SK-N-SH (cell line): ENCODE measurements at places on chromosomes 12 and 14.

DNA sequence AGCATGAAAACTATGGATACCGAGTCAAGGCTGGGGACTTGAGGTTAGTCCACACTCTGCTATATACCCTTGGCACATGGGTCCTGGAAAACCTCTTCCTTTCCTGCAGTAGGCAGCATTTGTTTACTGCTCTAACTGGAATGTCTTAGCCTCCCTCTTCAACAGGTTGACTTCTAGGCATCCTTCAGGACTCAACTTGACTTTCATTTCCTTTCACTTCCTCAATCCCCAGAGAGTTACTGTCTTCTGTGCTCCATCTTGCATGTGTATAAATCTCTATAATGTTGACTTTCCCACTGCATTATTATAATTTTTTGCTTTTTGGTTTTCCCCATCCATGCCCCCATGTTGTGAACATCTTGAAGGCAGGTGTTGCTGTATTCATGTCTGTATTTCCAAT is 107.9 kb downstream of the VRK1 start:
- no peak for DNase-seq
- H3K36me3 ChIP-seq = no peaks in the 10 kb centered on the region
- H3K27ac ChIP-seq = no peak overlapping the region
- H3K4me3 ChIP-seq = no peak overlapping the region
- H3K27me3 ChIP-seq = no peaks in the 10 kb centered on the region
- no peaks in the 10 kb centered on the region for H3K4me1 ChIP-seq

DNA sequence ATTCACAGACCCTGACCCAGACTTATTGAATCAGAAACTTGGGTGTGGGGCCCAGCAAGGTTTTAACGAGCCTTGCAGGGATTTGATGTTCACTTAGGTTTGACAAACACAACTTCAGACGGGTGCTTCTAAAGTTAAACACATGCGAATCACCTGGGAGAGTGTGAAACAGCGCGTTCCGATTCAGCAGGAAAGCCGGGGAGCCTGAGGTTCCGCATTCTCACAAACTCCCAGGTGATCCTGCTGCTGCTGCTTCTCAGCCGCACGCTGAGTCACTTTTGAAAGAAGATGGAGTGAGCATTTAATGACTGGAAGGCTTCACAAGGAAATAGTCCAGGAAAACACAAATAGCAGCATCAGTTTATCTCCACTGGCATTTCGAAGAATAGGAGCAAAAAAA is 44.2 kb upstream of the DDX11 start:
- H3K4me3 ChIP-seq = no peak overlapping the region
- H3K4me1 ChIP-seq = no peaks in the 10 kb centered on the region

DNA sequence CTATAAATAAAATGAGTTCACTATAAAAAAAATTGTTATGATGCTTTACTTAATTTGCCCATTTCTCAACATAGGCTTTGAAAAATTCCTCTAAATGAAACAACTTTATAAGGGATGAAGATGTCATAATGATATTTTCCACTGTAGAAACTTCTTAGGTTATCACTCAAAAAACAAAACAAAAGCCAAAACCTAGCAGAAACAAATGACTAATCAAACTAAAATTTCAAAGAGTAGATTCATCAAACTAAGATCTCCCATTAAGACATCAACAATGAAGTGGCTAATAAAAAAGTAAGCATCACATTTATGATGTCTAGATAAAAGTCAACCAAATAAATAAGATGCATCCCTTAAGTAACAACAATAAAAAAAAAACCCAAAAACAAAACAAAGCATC is 36.9 kb upstream of the TTC7B start:
- no peaks in the 10 kb centered on the region for H3K36me3 ChIP-seq
- no peak overlapping the region for H3K27ac ChIP-seq
- no peaks in the 10 kb centered on the region for H3K4me1 ChIP-seq
- DNase-seq = no peak
- H3K27me3 ChIP-seq = no peaks in the 10 kb centered on the region

DNA sequence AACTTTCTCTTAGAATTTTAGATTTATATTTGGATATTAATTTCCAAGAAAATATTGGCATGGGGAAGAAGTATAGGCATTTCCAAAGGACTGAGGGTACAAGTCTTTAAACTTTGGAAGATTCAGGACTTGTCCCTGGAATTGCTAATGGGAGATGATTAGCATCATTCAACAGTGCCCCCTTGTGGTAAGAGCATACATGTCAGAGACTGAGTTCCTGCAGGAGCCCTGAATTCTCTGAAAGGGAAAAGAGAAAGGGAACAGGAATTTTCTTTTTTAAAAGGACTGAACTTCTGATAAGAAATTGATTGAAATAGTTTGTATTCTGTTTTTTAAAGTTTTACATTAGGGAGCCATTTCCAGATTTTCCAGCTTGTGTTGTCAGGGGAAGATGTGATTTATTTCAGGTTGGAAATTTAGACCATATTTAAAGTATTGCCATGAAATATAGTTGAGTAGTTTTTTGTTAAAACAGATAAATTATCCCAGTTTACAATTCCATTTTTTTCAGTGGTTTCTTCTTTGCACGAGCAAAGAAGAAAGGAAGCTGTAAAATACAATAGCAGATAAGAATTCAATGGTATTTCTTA is 44.0 kb upstream of the REP15 start:
- peak overlapping the region; percentile 65 for H3K27ac ChIP-seq
- no peak overlapping the region for H3K4me3 ChIP-seq
- peak; percentile 54 for DNase-seq
- peaks cover 74% of the 10 kb centered on the region for H3K36me3 ChIP-seq
- H3K4me1 ChIP-seq = peaks cover 12% of the 10 kb centered on the region

- DNase-seq = no peak
- no peak overlapping the region for H3K4me3 ChIP-seq
- H3K27ac ChIP-seq = no peak overlapping the region
- H3K4me1 ChIP-seq = no peaks in the 10 kb centered on the region
- no peaks in the 10 kb centered on the region for H3K27me3 ChIP-seq
These were observed 176.7 kb downstream of the DPF3 start for GRCh38 chr14:72717220-72717619.

GRCh38 chr12:56999456-56999855 is 6.9 kb downstream of the ZBTB39 start:
- no peak for DNase-seq
- no peaks in the 10 kb centered on the region for H3K4me1 ChIP-seq
- no peaks in the 10 kb centered on the region for H3K27me3 ChIP-seq
- peaks cover 25% of the 10 kb centered on the region for H3K36me3 ChIP-seq
- H3K4me3 ChIP-seq = no peak overlapping the region
- H3K27ac ChIP-seq = no peak overlapping the region

- H3K27ac ChIP-seq = no peak overlapping the region
- no peak overlapping the region for H3K4me3 ChIP-seq
- no peaks in the 10 kb centered on the region for H3K27me3 ChIP-seq
- H3K36me3 ChIP-seq = no peaks in the 10 kb centered on the region
- H3K4me1 ChIP-seq = no peaks in the 10 kb centered on the region
- DNase-seq = no peak
These were observed 84.6 kb downstream of the KSR2 start for GRCh38 chr12:117884161-117884560.

DNA sequence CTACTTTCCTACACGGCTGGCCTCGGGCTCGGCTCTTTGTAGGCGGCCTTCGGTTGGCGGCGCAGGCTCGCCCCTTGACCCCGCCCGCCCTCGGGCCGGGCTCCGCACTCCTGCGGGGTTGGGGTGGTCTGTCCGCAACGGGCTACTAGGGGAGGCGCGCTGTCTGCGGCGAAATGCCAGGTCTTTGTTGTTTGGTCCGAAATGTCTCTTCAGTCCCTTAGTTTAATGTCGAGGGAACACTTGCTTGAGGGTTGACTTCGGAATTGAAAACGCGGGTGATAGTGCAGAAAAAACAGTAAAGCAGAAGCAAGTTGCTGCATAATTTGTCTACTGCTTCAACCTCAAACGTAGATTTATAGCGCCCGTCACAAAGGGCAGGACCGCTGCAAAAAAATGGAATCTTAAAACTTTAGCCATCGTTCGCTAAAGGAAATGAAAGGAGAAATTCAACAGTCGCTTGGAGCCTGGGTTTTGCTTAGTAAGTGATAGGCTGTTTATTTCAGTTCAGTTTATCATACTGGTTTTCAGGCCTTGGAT is 390 bp downstream of the JKAMP start:
- no peak for DNase-seq
- H3K4me1 ChIP-seq = peaks cover 12% of the 10 kb centered on the region; the same call in 1 of the 2 replicates
- H3K27ac ChIP-seq = peak overlapping the region; percentile 97

GRCh38 chr12:105992849-105993740 is 145.7 kb downstream of the NUAK1 start:
- no peaks in the 10 kb centered on the region for H3K4me1 ChIP-seq
- no peaks in the 10 kb centered on the region for H3K36me3 ChIP-seq
- H3K27me3 ChIP-seq = no peaks in the 10 kb centered on the region
- no peak overlapping the region for H3K27ac ChIP-seq
- no peak for DNase-seq

DNA sequence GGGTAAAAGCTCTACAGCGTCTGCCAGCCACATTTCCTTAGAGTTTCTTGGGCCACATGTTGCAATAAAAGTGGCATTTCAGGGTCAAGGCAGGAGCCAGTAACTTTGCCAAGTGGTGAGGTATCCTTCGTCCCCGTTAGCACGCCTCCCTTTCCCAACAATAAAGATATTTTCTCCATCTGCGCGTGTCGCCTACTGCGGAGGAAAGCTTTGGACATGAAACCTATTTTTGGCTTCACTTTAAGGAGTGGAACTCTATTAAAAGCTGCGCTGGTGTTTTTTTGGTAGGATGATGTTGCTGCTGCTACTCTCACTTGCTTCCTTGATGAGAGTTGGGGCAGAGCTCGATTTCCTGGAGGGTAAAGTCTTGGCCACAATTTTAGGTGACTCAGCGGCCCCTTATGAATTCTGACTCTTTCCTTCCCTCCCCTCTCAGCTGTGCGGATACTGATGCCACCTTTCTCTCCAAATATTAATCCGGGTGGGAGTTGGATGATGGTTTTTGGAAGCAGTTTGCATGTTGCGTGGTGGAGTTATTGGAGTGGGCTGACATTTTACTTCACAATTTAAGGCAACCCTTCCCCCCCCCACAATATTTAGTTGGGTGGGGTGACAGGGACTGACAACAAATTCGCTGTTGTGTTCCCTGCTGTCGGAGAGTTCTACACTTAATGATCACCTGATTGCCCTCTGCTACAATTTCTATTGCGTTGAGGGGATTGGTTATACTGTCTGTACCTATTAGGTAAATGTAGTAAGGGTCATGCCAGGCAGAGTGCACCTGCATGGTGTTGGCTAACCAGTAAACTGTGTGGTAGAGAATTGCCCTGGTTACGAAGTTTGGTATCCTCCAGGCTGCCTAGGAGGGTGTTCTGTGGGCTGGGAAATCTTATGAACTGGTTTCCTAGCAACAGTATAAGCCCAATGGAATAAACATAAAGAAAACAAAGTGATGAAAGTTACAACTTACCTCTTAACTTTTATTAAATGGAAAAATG is 1.1 kb downstream of the CCDC91 start:
- H3K27me3 ChIP-seq = no peaks in the 10 kb centered on the region
- H3K36me3 ChIP-seq = peaks cover 5% of the 10 kb centered on the region
- peak overlapping the region; percentile 94 for H3K27ac ChIP-seq
- DNase-seq = peak; percentile 21
- H3K4me1 ChIP-seq = peaks cover 11% of the 10 kb centered on the region
- H3K4me3 ChIP-seq = peak overlapping the region; percentile 97

DNA sequence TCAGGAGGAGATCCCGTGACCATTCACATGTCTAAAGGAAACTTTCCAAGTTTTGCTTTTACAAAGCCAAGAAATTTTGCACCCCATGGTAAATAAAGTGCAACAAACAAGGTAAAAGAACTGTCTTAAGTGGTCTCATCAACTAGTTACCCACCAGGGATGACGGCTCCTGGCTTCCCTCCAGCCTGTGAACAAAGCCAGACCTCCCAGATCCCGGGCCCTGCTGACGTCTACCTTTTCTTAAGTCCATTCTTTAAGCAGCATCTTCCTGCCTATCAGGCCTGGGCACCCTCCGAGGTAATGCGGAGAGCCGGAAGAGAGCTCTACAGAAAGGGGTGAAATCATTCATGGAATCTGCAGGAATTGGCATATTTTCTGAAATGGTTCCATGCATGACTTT is 58.0 kb upstream of the DAAM1 start:
- no peak for DNase-seq
- H3K27ac ChIP-seq = no peak overlapping the region
- H3K27me3 ChIP-seq = no peaks in the 10 kb centered on the region
- H3K4me1 ChIP-seq = peaks cover 2% of the 10 kb centered on the region; the same call in 1 of the 2 replicates
- H3K4me3 ChIP-seq = no peak overlapping the region
- no peaks in the 10 kb centered on the region for H3K36me3 ChIP-seq
